ENCODE measurements at places on chromosomes 2 and 18.

DNA sequence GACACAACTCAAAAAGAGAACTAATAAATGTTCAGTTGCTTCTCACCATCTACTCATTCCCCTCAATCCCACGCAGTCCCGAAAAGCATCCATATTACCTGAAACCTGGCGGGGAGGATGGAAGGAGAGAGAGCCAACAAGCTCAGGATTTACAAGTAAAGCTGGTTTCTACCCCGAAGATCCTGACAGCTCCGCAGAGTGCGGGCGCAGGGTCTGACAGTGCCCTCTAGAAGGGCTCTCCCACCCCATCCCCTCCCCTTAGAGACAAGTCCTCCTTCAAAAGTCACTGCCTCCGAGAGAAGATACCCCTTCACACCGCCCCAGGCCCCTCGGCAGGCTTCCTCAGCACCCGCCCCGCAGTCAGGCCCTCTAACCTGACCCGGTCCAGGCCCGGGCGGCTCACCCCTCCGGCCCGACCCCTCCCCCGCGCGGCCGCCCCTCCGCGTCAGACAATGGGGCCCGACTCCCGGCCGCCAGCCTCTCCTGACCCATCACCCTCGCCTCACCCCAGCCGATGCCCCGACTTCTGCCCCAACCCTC is 550 bp downstream of the RAB1A start:
- DNase-seq, result no peak

DNA sequence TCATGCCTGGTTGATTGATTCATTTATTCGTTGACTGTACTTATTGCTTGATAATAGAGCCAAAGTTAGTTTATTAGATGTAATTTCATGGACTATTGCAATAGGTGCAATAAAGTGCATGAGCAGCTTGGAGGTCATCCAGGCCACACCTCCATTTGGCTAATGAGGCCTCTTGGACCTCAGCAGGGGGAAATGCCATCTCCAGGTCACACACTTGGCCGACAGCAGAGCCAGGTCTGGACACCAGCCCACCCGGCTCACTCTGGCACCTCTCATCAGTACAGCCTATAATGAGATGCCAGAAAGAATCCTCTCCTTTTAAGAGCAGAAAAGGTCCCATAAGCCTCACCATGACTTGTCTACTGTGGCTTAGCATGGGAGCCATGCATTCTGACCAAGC is 71.2 kb upstream of the AFF3 start:
- DNase-seq, result no peak

DNA sequence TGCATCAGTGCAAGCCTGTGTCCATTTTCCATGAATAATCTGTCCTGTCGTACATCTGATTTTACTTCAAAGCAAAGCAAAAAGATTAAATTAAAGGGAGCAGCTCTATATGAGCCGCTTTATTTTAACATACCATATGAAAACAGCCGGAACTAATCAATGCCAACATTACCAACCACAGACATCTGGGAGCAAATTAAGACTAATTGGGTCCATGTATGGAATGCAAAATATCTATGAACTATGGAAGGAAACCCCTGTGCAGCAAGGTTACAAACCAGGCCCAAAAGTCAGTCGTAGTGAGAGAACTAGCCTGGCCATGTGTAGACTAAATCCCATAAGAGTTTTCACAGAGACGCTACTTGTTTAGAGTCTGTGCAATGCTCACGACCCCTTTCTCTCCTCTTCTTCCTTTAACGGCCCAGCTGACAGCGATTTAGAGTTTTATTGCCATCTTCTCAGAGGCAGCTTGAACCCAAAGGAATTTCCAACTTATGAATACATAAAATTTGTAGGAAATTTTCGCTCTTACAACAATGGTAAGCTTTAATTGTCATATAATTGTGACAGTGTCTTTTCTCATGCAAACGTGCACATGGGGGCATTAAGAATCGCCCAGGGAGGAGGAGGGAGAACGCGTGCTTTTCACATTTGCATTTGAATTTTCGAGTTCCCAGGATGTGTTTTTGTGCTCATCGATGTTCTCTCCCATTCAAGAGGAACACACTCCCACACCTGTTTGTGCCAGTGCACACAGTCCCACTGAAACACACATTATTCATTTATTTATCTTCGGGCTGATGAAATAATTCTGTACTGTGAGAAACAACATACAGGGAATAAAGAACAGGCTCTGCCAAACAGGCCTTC is 52.9 kb upstream of the RPL31 start:
- DNase-seq, result no peak

DNA sequence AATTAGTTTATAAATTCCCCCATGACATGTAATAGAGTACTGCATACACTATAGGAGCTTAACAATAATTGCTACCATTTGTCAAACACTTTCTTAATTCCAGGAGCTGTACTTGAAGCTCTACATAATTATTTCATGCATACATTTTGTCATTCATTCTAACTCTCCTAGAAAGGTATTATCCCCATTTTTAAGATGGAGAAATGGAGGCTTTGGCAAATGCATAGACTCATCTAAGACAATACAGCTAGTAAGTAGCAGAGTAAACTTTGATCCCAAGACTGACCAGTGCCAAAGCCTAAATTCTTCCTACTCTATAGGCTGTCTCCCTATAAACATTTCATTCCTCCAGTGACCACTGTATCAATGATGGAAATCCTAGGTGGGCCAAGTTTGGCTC is 42.6 kb upstream of the TMEM247 start:
- no peak for DNase-seq

- DNase-seq, result no peak
These were observed 71.4 kb upstream of the CXCR4 start for GRCh38 chr2:136189221-136189782.

DNA sequence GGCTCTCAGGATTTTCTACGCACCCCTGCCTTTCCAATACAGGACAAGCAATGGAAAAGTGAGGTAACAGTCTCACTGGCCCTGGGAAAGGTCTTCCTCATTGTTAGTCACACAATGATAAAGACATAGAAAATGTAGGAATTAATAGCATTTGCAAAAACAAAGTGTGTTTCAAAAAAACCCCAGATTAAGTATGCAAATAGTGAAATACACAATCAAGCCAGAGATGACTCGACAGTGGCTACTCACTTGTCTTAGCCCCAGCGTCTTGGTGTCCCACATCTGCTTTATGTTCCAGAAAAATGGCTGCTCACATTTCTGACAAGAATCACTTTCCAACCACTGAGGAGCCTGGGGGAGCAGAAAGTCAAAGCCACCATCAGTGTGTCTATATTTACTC is 47.0 kb upstream of the AP1S3 start:
- no peak for DNase-seq

- DNase-seq, result no peak
These were observed 972 bp downstream of the RSAD2 start for GRCh38 chr2:6878549-6878948.

DNA sequence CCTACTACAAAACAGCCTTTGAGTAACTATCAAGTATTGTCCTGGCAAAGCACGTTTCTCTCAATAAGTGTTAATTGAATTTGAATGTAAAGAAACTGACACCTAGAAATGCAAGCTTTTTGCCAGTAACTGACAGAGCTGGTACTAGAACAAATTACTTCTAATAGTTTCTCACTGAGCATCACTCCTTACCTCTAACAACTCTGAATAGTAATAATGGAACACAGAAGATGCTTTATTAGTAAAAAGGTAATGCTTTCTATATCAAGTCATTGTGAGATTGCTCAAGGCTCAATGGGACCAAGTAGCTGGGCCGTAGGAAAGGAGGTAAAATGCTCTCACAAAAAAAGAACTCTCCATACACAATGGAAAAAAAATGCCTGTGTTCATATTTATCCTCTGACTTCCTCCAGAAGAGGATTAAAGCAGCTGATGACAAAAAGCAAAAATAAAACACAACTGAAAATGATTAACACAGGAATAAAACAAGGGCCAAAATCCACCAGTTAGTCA is 11.8 kb downstream of the RASGRP3 start:
- DNase-seq, result no peak

- DNase-seq, result no peak
These were observed 4.4 kb downstream of the DLX2 start for GRCh38 chr2:172098287-172098649.

GRCh38 chr2:160742667-160743066 is 249.1 kb upstream of the RBMS1 start:
- no peak for DNase-seq

DNA sequence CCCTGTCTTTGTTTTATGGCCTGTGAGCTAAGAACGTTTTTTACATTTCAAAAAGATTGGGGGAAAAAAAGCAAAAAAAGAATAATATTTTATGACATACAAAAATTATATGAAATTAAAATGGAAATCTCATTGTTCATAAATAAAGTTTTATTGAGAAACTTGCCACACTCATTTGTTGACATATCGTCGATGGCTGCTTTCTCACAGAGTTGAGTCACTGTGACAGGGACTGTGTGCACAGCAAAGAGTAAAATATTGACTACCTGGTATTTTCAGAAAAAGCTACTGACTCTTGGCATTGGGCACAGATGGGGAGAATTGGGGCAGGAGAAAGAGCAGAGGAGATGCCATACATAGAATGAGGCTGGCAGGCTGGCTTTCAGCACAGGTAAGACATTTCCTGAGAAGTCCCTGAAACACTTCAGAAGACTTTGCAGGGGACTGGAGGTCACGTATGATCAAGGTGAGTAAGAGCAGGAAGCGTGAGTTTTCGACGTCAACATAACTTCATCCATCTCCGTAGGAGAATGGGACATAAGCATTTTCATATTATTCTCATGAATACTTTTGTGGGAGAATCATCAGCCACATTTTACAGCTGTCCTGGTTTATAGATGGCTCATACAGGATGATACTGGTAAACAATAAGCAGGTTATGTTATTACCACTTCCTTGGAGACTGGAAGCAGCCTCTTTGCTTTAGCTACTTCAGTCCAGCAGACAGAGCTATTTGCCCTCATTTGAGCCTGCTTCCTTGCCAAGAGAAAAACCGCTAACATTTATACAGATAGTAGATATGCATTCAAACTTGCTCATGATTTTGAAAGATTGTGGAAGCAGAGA is 32.5 kb upstream of the PUM2 start:
- DNase-seq, result no peak

DNA sequence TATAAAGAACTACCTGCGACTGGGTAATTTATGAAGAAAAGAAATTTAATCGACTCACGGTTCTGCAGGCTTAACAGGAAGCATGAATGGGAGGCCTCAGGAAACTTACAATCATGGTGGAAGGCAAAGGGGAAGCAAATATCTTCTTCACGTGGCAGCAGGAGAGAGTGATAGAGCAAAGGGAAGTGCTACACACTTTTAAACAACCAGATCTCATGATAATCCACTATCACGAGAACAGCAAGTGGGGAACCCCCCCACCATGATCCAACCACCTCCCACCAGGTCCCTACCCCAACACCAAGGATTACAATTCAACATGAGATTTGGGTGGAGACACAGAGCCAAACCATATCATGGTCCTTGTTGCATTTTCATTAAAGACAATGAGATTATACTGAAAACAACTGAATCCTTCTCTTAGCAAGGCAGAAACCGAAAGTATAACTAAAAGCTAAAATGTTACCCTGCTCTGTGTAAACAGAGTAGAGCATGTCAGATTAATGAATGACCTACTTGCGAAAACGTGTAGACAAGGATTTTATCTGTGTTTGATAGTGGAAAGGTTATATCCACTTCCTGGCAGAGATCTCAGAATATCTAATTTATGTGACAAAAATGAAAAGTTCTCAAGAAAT is 60.1 kb upstream of the RBBP8 start:
- no peak for DNase-seq

DNA sequence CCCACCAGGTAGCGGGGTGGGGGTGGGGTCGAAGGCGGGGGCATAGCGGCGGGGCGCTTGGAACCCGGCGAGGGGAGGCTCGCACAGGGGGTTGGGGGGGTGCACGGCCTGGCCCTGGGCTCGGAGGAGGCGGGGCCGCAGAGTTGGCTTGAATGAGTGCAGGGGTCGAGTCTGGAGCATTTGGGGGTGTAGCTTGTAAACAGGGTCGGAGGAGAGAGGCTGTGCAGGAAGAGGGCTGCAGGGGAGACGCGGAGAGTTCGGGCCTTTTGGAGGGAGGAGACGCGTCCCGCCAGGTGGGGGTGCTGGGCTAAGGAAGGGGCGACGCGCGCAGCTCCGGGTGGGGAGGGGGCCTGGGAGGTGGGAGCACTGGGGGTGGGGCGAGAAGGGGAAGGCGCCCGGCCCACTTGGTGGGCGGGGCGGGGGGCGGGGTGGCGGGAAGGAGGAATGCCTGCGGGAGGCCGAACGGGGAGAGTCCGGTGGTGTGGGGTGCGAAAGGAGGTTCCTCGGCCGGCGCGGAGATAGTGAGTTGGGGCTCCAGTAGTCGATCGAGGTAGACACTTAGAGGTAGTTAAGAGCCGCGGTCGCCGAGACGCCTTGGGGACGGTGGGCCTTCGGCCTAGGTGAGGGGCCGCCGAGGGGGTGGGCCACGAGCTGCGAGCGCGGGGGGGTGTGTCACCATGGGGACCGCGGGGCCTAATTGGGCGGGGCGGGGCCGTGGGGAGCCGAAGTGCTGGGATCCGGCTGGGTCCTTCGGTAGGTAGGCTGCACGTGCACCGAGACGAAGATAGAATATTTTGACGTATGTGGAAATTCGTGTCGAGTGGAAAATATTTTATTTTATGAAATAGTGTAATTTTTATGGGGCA is 774 bp downstream of the MSH6 start:
- no peak for DNase-seq

DNA sequence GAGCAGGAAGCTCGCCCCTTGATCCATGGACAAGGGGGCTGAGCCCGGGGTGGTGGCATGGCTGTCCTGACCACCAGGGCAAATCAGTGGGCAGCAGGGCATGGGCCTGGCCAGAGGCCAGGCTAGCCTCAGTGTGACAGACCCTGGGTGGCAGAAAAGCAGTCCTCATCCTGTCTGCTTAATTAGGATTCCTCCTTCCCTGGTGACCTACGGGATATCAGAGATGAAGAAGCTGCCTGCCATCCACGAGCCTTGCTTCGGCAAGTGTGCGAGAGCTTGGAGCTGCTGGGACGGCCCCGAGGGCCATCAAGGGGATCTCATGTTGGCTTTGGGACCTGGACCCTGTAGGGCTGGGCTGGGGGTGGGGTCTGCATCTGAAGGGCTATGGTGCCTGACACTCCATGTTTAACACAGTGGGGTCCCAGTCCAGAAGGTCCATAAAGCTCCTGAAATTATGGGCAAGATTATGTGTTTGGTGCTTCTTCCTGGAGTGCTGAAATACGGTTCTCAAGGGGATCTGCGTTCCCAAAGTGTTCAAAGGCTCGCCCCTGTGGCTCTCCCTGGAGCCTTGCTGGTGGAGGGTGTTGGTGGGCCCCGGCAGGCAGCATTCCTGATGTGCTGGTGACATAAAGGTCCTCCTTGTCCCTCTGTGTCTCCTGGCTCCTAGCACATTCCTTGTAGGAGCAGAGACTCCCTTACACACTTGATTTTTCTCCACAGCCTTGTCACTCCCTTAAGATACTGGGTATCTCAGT is 52.6 kb downstream of the KCNIP3 start:
- DNase-seq, result no peak

DNA sequence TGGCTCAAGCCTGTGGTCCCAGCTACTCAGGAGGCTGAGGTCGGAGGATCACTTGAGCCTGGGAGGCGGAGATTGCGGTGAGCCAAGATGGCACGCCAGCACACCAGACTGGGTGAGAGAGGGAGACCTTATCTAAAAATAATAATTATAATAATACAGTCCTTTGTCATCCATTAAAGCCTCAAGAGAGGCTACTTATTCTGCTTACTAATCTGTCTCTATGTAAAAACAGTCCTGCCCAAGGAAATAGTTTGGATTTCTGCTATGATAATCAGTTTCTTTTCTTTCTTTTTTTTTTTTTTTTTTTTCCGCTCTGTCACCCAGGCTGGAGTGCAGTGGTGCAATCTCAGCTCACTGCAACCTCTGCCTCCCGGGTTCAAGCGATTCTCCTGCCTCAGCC is 228.3 kb downstream of the C1D start:
- DNase-seq, result no peak
